WTC11 (cell line): ENCODE measurements at places on chromosomes 1 and 21. TPM values are rescaled to one million over a fixed set of nuclear protein-coding genes. Genes with fewer than 3 reads are reported as not detected.

RABGAP1L gene
- 76.9 to 126 TPM (median 116 TPM) in 3 replicates for total RNA-seq

DNA sequence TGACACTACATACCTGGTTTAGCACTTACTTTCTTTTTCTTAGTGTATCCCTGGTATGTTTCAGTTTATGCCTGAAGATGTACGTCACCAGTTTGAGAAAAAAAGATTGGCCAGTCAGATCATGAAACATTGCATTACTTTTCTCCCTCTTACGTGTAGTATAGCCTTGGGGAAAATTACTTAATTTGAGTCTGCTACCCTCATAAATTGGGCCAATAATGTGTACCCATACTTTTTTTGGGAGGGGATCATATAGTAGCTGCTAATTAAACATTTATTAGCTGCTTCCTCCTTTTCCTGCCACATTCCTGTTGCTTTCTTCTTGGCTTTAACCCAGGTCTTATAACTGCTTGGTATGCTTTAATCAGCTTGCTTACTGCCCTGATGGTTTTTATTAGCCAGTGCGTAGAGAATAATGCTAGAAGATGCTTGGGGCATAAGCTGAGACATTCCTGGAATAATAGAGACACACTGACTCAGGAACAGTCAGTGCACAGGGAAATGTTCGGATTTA is 32.1 kb downstream of the RABGAP1L start:
- DNase-seq, result no peak

GRCh38 chr1:91949356-91949699 is at the start of gene BRDT:
TSS of gene BRDT (plus strand) at chr1:91949401. CDS start at chr1:91962755, 13,354 bp downstream.
- no peak for DNase-seq

PROX1 gene
- total RNA-seq, result 3.0 to 3.8 TPM (median 3.3 TPM) in 3 replicates
